ENCODE measurements at places on chromosomes 6 and 20.

DNA sequence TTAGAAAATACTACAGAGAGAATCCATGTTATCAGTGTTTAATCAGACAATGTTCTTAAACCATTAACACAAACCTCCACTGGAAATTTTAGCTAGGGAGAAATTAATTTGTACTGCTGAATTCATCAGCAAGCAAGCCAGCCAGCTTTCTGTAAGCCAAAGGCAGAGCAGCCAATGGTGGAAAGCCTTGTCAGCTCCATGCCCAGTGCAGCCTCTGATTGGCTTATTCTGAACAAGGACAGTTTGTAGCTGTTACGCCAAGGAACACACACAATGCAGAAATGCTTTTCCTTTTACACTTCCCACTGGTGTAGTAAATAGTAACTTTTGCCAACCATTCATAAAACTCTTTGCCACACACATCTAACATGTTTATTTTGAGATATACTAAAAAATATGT, 265.0 kb downstream of the TENT5A start:
- DNase-seq: peak; percentile 65

- DNase-seq: no peak
Measured at GRCh38 chr6:127606131-127606562, 29.2 kb downstream of the C6orf58 start.

- no peak for DNase-seq
Measured at GRCh38 chr20:41027872-41028358, 707 bp upstream of the TOP1 start.

- DNase-seq: no peak
Measured at GRCh38 chr6:120274547-120274946, 925.0 kb upstream of the MAN1A1 start.

- no peak for DNase-seq
Measured at GRCh38 chr20:64069614-64070243, 6.7 kb downstream of the TCEA2 start.

- DNase-seq: peak; percentile 45
Measured at GRCh38 chr6:152295346-152295745, 341.8 kb downstream of the SYNE1 start.

DNA sequence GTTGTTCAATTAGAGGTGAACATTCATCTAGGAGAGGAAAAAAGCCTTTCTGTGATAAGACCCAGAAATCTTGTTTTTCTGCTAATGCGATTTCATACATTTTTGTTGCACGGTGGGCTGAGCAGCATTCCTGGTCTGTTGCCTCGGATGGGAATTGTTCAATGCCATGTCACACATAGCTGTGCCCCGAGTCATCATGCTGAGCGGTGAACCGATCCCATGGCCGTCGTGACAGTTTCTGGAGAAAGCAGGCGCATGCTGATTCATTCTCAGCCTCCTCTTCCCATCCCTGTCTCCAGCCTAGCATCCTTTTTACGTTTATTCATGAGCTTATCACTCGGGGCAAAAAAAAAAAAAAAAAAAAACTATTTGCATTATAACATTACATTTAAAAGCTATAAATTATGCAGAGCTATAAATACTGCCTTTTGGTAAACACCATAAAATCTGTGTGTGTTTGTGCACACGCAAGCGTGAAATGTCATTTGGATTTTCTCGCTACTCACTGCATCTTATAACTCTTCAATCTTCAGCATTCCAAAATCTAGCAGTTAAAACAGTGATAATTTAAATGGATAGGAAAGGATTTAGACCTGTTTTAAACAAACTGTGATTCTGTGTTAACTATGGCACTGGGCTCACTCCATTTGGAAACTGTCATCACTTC, 58.9 kb upstream of the IFNGR1 start:
- DNase-seq: no peak

GRCh38 chr20:64068386-64069208, 5.6 kb downstream of the TCEA2 start:
- no peak for DNase-seq

- no peak for DNase-seq
Measured at GRCh38 chr6:33384581-33385020, 7.0 kb upstream of the KIFC1 start.

DNA sequence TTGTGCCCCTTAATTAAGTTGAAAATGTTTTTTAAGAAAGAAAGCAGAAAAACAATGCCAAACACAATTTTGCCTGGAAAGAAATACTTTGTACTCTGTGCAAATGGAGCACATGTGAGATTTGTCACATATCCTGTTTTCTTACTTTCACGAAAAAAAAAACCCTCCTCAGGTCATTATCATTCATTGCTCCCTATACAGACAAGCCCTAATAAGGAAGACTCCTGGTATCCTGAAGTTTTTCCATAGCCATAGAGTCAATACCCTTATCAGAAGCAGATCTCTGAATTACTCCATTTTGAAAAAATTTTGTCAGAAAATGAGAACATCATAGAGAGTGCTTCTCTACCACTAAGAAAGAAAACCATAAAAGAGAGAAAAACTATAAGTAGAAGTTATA, 14.0 kb upstream of the NT5E start:
- no peak for DNase-seq

GRCh38 chr6:40832691-40833090, 206.3 kb downstream of the UNC5CL start:
- no peak for DNase-seq

Data from uterus (tissue), 4 donors.